Suprapubic skin (tissue), 4 donors: ENCODE measurements at places on chromosomes 7 and 10. TPM values are rescaled to one million over a fixed set of nuclear protein-coding genes. Genes with fewer than 3 reads are reported as not detected.
A peak's percentile ranks its signal among the peaks of the same experiment; 100 is the strongest.

DNA sequence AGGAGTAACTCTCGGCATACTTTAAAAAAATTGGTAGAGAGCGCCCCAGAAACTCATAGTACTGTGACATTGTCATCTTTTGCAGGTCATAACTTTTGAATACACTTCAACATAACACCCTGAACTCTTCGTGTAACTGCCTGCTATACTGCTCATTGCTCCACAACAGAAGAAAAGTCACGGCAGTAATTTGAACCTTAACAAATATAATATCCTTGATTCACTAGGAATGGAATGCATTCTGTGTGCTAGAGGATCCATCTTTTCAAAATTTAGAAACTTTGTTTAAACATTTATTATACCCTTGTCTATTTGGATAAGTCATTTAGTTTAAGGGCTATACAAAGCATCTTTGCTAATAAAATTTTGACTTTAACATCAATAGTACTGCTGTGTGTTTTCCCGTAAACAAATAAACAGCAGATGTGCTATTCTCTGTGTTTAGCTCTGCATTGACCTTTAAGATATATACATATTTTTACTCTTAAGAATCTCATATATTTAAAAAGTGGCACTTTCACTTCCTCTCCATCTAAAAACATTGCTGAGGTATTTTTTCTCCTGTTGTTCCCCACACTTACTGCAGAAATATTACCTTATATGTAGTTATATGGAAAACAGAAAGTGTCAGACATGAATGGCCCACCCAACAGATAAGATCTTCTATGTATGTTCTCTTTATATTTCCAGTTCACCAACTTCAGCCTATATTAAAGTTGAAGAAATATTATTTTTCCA is 217.6 kb upstream of the TMEM229A start:
- no peak for DNase-seq

GRCh38 chr10:44463511-44464121 is 78.7 kb upstream of the CXCL12 start:
- DNase-seq: no peak

GRCh38 chr7:42338916-42339540 is 102.0 kb upstream of the GLI3 start:
- DNase-seq: no peak

DNA sequence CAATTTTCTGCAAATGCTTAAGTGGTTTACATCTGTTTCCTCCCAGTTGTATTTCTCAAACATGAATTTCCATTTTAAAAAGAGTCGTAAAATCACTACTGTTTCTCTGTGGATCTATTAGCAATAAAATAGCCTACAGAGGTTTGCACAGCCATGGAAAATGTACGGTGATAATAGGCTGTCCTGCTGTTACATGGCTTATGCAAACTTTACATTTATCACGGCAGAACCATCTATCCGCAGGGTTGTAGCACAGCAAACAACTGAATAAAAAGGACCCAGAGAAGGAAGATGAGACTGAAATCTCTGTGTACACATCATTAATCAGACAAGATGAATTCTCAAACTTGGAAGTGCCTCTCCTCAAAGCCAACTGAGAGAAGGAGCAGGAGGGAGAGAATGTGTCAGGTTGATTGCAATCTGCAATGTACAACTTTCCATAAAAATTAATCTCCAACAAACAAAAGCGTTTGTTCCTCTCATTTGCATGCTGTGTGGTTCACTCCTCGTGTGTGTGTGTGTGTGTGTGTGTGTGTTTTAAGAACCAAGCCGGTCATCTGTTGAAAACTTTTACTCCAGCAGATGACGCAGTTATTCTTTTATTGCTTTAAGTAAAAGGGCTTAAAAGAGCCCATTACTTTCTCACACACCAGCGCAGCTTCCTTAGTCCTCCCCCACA is 279.3 kb downstream of the SKAP2 start:
- no peak for DNase-seq

DNA sequence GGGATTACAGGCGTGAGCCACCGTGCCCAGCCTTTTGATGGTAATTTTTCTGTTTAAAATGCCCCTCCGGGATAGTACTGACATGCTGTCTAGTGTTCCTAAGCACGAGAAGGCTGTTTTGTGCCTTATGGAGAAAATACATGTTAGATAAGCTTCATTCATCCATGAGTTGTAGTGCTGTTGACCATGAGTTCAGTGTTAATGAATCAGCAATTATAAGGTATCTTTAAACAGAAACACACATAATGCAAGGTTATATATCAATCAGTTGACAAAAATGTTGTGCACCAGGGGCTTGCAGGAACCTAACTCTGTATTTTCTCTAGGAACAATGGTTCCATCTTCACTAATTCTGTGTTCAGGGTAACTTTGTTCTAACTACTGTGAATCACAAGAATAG is 30.8 kb upstream of the HECW1 start:
- DNase-seq: no peak

DNA sequence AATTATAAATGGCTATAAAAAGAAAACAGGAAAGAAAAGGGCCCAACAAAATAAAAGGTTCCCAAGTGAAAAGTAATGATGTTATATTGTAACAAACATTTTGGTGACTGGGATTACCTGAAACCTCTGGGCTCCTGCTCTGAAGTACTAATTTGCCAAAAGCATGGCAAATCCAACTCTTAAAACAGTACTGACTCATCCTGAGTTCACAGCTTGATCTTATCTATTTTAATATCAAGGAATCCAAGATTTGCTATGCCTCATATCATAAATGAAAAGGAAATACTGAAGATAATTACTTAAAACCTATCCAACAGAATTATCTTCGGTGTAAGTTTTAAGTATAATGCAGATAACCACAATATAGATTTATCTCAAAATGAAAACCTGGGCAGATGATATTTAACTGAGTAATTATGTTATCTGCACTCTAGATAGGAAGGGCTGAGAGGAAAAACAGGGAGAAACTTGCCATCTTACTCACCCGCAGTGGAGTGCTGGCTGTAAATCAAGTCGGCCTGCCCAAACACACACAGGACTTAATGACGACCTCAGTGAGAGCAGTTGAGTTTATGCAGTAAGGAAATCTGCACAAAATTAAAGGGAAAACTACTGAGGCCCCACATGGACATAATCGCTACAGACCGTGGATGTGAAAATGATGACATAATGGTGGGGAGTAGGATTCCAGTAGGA is 48.4 kb downstream of the MPP7 start:
- DNase-seq: no peak

GRCh38 chr10:123558651-123559050 is 107.5 kb upstream of the GPR26 start:
- peak; percentile 52 for DNase-seq

GRCh38 chr7:43533801-43534479 is 49.0 kb upstream of the STK17A start:
- DNase-seq: no peak

DNA sequence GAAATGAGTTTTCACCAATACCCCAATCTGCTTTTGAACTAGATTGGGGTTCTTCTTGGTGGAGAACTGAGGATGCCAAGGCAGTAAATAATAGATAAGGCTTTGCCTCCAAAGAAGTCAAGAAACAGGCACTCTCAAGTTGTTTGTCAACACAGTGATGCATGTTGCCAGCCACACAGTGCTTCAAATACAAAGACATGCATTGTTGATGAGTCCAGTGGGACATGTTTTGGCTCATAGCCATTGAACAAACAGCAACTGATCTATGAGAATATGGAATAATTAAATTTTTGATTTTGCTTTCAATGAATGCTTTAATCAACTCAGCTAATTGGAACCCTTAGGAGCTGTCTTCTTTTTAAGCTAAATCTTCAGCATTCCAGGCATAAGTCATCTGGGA is 346.4 kb downstream of the THSD7A start:
- DNase-seq: no peak

DNA sequence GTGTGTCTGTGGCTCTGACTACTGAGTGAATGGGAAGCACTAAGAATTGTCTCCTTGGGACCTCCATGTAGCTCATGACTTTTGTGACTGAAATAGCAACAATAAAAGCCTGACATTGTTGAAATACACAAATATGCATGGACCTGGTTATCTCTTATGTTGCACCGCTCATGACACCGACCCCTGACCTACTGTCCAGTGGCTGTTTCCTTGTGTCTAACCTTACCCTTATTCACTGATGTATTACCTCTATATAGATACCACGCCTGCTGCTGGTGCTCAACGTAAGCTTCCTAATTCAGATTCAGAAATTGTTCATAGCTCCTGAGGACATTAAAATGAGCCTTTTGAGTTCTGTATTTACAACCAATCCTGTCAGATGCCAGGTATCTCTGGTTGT is 243.4 kb upstream of the SEMA3C start:
- no peak for DNase-seq

GRCh38 chr10:3763035-3763456 is 22.0 kb downstream of the KLF6 start:
- no peak for DNase-seq

GRCh38 chr7:98387544-98388226 is 13.2 kb downstream of the BAIAP2L1 start:
- no peak for DNase-seq

DNA sequence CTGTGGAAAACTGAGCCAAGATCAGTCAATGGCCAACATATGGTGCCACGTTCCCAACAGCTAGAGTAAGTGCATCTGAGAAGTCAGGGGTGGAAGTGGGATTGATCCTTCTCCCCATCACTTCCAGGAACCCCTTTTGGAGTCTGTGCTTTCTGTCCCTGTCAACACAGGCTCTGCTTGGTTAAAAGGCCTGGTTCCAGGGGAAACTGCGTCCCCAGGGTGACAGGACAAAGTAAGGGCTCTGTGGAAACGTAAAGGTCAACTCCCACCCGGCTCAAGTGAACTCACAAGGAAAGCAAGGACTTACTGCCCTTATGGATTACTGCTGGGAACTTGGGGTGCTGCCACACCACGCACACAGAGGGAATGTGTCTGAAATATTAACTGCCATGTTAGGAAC is 77.5 kb upstream of the GRB10 start:
- DNase-seq: no peak

- DNase-seq: no peak
Observed at GRCh38 chr7:94450044-94450697, 55.5 kb downstream of the COL1A2 start.

DNA sequence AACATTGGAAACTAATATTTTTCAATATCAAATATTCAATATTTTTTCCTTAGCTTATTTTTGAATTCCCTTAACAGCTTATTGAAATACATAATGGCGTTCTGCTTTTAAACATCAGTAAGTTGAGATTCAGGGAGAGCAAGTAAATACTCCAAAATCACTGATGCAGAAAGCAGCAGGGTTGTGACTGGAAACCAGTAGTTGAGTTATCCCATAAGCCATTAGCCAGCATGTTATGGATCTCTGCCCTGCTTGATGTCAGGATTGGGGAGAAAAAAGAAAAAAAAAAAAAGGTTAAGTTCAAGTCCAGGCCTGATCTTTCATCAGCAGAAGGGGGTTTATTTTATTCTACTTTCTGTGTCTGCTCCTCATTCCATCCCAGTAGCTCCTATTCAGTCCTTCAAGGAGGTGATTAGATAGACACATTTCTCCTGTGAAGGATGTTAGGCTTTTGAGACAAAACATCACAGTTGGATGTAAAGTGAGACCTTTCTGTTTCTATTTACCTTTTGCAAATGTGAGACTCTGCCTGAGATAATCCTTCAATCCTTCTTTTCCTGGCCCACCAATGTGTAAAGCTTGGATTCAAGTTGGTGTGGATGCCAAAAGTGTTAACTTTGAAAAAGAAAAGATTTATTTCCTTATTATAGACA is 110.9 kb upstream of the HDAC9 start:
- no peak for DNase-seq

GRCh38 chr7:87199700-87200450 is 19.7 kb downstream of the TMEM243 start:
- no peak for DNase-seq

- DNase-seq: no peak
Observed at GRCh38 chr10:14349081-14349480, 18.4 kb upstream of the FRMD4A start.

- no peak for DNase-seq
Observed at GRCh38 chr10:3057946-3058345, 9.4 kb upstream of the PFKP start.

- DNase-seq: peak; percentile 16
Observed at GRCh38 chr10:124249812-124250432, 156.5 kb upstream of the CHST15 start.

DNA sequence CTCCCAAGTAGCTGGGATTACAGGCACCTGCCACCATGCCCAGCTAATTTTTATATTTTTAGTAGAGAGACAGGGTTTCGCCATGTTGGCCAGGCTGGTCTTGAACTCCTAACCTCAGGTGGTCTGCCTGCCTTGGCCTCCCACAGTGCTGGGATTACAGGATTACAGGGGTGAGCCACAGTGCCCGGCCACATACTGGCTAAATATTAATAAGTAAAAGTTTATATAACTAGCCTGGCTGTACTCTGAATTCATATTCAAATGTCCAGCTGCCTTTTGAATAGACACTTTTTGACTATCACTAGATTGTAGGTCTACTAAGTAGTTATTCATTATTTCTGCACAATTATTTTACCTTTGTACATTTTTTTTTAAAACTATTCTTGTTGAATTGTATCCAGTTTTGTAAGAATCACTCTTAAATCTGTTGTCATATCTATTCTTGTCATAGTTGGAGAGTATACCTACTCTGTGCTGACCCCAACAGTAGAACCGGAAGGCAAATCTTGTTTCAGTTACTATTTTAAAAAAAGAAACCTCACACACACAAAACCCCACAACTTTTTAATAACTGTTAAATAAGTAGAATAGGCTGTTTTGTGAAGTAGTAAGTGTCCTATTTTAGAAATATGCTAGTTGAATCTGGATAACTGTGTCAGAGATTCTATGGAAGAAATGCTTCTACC is 29.6 kb downstream of the MINPP1 start:
- no peak for DNase-seq

DNA sequence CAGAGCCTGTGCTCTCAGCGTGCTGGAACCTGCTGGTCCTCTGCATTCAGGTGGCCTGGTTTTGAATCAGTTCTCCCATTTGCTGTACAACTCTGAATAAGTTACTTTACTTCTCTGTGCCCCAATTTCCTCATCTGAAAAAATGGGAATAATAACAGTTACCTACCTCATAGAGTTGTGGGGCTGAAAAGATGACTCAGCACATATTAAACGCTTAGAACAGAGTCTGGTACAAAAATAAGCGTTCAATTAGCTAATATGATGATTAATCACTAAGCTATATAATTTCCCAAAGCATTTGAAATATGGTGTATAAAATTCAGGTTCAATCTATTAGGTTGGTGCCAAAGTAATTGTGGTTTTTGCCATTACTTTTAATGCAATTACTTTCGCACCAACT is 259.1 kb downstream of the PRPF18 start:
- DNase-seq: no peak

- DNase-seq: no peak
Observed at GRCh38 chr7:142842251-142842766, 12.6 kb upstream of the EPHB6 start.

Gene TMEM140
- total RNA-seq: 2.7 TPM

Gene SMNDC1
- 11.8 TPM for total RNA-seq

Gene GIMAP7
- 2.3 TPM for total RNA-seq

Gene CPA1
- not detected for total RNA-seq

Gene HABP2
- total RNA-seq: not detected

Gene ANXA8L1
- 396 TPM for total RNA-seq

Gene TWIST1
- total RNA-seq: 10.6 TPM

Gene WIPF3
- 0.60 TPM for total RNA-seq

Gene TDRD1
- 0.42 TPM for total RNA-seq

Gene NEURL1
- total RNA-seq: 0.18 TPM

Gene IQUB
- total RNA-seq: 0.24 TPM

Gene ANKRD61
- total RNA-seq: not detected

Gene PGAM2
- total RNA-seq: not detected

Gene LZTS2
- 88.8 TPM for total RNA-seq

Gene WNT8B
- total RNA-seq: not detected

Gene SPDYE2B
- not detected for total RNA-seq
